ENCODE measurements at places on chromosomes 7 and 10. TPM values are rescaled to one million over a fixed set of nuclear protein-coding genes. Genes with fewer than 3 reads are reported as not detected.
A peak's percentile ranks its signal among the peaks of the same experiment; 100 is the strongest.

The CASP7 gene
- 18.9 TPM for total RNA-seq

The MACC1 gene
- 72.6 TPM for total RNA-seq

The SLIT1 gene
- 0.35 TPM for total RNA-seq

DNA sequence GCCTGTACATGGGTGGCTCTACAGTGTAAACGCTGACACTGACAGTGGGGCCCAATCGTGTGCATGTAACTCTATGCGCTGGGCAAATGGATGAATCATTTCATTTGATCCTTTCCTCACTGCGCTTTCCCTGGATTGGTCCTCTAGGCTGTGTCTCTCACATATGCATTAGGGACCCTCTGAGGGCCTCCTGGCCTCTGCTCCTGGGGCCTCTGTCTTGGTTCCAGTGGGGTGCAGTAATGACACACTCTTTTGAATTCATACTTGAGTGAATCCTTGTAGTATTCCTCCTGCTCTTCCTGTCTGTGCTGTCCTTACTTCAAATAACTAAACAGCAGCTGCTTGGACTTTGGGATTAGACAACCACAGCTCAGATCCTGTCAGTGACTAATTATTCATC lies 176.5 kb upstream of the ADO start:
- DNase-seq, result no peak

DNA sequence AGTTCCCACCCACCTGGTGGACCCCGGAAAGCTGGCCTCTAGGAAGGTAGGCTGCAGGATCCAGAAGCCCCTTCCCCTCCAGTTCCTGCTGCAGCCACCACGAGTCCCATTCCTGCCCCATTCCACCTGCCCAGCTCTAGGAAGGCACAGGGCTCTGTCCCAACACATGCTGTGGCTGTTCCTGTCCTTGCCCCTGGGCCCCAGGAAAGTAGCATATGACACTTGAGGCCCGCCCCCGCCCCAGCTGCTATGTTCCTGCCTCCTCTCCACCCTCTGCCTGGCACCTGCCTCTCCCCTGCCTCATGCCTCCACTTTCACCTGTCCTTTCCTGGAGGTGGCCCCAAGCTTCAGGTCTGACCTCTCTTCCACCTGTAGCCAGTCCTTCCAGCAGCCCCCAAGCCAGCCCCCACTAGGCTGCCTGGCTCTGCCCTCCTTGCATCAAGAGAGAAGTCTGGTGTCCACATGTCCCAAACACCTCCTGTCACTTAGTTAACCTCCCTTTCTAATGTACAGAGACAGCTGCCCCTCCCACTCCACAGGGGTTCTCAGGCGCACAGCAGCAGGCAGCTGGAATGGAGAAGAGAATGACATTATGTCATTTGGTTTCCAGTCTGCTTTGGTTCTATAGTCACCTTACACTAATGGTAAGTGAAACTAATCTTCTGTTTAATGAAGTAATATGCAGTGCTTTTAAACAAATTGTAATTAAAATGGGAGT lies 22.7 kb downstream of the YKT6 start:
- DNase-seq, result peak; percentile 37

DNA sequence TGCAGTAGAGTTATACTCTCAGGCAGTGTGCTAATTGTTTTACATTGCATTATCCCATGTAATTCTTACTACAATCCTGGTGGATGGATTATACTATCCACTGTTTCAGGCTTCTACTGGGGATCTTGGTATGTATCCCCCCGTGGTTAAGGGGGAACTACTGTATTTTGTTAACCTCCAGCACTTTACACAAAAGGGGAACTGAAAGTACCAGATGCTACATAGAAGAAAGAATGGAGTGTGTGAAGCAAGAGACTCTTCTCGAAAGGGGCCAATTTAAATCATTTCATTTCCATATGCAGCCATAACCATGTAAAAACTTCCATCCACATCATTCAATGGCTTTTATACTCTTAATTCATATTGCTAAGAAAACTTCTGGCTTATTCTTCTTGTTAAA lies 69.4 kb downstream of the C1GALT1 start:
- peak; percentile 3 for DNase-seq

- no peak for DNase-seq
These were observed 35.7 kb downstream of the SMNDC1 start for GRCh38 chr10:110268971-110269370.

DNA sequence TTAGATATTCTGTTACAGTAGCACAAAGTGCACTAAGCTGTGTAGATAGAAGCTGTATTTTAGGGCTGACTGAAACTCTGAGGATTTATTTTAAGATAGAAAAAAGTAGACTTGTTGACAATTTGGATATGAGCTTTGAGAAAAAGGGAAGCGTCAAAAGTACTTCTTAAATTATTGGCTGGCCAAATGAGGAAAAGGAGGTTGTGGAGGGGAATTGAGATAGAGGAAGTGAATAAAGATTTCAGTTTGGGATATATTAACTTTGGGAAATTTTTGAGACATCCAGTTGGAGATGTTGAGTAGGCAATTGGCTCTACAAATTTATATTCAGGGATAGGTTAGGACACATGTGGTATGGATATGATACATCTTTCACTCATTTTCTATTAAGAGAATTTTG lies 74.0 kb upstream of the CCDC6 start:
- DNase-seq, result no peak

The FFAR4 gene
- total RNA-seq, result 1.0 TPM

Data from kidney (tissue), 22 donors.